ENCODE measurements at places on chromosomes 2 and 18.

- no peak for DNase-seq
These were observed 26.2 kb upstream of the KCNG2 start for GRCh38 chr18:79771446-79772107.

DNA sequence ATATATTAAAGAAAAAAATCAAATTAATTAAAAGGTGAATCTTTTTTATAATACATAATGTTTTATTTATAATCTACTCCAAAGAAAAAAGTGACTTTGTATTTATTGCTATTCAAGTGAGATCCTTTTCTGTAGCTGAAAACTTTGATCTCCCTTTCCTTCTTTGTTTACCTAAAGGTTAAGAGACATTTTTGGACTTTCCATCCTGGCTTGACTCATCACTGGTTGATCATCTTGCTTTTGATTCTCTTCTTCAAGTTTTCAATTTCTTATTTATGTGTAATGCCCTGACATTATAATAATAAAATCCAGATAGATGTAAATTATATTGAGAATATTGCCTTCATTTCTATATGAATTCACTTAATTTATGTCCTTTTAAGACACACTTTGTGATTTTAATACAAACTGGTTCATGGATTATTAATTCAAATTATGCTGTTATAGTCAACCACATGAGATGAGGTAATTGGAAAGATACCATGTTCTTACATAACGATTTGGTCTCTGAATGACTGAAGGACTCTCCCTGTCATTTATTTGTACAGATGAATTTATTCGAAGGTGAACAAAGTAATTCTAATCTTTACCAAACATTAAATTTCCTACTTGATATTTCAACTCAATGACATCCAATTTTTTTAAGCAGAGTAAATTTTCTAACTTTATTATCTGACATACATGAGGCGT is 184.4 kb downstream of the TGIF1 start:
- no peak for DNase-seq

DNA sequence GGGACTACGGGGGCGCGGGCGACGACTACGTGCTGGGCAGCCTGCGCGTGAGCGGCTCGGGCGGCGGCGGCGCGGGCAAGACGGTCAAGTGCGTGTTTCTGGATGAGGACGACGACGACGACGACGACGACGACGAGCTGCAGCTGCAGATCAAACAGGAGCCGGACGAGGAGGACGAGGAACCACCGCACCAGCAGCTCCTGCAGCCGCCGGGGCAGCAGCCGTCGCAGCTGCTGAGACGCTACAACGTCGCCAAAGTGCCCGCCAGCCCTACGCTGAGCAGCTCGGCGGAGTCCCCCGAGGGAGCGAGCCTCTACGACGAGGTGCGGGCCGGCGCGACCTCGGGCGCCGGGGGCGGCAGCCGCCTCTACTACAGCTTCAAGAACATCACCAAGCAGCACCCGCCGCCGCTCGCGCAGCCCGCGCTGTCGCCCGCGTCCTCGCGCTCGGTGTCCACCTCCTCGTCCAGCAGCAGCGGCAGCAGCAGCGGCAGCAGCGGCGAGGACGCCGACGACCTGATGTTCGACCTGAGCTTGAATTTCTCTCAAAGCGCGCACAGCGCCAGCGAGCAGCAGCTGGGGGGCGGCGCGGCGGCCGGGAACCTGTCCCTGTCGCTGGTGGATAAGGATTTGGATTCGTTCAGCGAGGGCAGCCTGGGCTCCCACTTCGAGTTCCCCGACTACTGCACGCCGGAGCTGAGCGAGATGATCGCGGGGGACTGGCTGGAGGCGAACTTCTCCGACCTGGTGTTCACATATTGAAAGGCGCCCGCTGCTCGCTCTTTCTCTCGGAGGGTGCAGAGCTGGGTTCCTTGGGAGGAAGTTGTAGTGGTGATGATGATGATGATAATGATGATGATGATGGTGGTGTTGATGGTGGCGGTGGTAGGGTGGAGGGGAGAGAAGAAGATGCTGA is 1.4 kb downstream of the SOX11 start:
- peak; percentile 11 for DNase-seq

DNA sequence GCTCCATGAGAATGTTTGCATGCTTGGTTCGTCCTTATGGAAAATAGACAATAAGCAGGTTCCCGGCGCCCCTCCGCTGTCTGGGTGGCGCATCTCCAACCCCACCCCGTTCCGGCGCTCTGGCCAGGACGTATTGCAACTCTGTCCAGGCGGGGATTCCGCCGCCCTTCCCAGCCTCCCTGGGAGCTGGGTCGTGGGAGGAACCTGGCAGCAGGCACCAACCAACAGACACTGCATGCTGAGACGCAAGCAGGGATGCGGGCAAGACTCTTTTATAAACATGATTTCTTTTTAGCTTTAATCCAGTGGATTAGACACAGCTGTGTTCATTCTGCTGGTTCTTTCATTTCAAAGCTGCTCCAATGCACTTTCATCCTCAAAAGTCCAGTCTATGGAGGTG is 240.2 kb downstream of the SH3BP4 start:
- no peak for DNase-seq

- no peak for DNase-seq
These were observed 90.0 kb upstream of the HS6ST1 start for GRCh38 chr2:128408349-128409305.

- no peak for DNase-seq
These were observed 33.1 kb downstream of the KLHL29 start for GRCh38 chr2:23418056-23418455.

- no peak for DNase-seq
These were observed 229.2 kb downstream of the SLC4A3 start for GRCh38 chr2:219856602-219857001.

- no peak for DNase-seq
These were observed 21.2 kb upstream of the CHRNA1 start for GRCh38 chr2:174785481-174785880.

GRCh38 chr2:177187631-177188312 is 24.8 kb upstream of the HNRNPA3 start:
- no peak for DNase-seq

DNA sequence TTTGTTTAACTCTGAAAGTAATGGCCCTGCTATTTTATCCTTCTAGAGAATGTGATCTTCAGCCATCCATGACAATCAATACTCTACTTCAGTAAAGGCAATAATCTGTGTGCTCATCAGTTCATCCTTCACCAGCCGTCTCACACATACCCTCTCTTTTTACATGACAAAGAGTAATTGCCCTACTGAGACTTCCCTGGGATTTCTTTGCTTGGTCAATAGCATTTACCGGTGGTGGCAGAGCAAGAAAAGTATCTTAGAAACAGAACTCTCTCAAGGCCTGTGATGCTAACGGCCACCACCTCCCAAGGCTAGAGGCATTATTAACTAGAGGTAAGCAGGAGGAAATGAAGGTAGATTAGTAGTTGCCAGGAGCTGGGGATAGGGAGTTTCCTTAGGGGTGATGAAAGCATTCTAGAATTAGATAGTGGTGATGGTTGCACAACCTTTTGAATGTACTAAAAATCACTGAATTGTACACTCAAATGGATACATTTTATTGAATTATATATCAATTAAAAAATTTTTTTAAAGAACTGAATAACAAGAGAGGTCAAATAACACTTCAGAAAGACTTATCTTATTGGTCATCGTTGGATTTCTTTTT is 57.9 kb upstream of the EPC2 start:
- DNase-seq = no peak

DNA sequence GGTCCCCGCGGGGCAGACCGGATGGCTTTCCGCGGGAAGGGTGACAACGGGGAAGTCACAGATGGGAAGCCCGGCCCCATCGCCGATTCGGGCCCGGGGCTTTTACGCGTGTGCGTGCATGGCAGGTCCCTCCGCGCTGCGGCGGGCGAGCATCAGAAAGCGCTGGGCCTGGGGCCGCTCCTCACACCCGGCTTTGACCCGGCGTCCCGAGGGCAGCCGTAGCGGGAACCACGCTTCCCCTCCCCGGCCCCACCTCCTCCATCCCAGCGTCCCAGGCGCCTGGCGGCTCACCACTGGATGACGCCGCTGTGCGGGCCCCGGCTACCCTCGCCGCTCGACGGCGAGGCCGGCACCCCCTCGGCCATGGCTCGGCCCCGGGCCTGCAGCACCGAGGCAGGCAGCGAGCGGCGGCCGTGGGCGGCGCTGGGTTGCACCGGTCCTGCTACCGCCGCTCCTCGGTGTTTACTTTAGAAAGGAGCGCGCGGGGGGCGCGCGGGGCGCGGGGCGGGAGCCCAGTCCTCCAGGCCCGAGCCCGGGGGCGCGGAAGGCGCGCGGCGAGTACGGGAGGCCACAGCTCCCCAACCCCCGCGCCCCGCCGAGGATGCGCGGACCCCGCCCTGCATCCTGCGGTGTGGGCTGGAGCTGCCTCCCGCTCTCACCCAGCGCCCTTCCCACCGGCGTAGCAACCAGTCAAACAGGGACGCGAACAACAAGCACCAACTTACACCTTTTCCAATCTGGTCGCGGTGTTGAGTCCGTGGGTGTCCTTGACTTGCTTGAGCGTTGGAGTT is 806 bp downstream of the RFX8 start:
- DNase-seq = peak; percentile 65

GRCh38 chr2:12412898-12413305 is 303.8 kb upstream of the TRIB2 start:
- peak; percentile 43 for DNase-seq

DNA sequence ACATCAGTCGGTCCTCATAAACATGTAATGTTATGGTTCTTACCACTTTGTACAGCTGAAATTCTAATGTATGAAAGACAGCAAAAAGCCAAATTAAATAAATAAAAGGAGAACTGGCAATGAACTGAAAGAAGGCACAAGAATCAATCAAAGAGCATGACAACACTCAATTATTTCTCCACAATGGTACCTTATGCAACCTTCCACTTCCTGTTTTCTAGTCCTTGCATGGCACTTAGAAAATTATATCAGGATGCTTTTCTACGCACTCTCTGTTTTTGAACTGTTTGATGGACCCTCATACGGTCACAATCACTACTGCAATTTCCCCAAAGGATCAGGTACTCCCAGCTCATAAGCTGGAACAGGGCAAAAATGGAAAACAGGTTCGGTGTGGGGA is 81.6 kb downstream of the EPB41L3 start:
- DNase-seq = no peak

GRCh38 chr2:69092857-69093256 is 79.9 kb downstream of the ANTXR1 start:
- no peak for DNase-seq

DNA sequence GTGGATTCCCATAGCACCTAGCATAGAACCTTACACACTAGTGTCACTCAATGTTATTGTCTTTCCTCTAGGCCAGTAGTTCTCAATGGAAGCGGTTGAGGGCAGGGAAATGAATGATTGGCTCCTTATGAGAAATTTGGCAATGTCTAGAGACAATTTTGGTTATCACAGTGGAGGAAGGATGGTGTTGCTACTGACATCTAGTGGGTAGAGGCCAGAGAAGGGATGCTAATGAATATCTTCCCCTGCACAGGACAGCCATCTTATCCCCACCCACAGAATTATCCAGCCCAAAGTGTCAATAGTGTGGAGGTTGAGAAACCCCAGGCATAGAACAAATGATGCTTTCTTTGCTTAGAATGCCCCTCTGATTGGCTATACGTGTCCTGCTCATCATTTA is 15.8 kb downstream of the C18orf63 start:
- no peak for DNase-seq

DNA sequence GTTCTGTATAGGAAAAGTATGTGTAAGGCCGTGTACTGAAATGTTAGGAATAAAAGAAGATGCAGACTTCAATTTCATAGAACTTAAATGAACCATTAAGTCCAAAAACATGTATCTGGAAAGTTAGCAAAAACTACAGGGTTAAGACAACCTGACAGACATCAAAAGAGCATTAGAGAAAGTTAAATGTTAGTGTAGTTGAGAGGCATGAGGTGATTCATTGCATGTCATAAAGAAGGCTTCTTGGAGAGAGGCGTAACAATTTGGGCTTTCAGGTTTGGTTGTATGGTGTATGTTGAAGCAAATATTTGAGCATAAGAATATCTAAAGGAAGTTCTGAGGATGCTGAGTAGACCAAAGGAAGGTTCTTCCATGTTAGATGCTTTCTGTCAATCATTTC is 6.3 kb downstream of the EPC2 start:
- DNase-seq = no peak

DNA sequence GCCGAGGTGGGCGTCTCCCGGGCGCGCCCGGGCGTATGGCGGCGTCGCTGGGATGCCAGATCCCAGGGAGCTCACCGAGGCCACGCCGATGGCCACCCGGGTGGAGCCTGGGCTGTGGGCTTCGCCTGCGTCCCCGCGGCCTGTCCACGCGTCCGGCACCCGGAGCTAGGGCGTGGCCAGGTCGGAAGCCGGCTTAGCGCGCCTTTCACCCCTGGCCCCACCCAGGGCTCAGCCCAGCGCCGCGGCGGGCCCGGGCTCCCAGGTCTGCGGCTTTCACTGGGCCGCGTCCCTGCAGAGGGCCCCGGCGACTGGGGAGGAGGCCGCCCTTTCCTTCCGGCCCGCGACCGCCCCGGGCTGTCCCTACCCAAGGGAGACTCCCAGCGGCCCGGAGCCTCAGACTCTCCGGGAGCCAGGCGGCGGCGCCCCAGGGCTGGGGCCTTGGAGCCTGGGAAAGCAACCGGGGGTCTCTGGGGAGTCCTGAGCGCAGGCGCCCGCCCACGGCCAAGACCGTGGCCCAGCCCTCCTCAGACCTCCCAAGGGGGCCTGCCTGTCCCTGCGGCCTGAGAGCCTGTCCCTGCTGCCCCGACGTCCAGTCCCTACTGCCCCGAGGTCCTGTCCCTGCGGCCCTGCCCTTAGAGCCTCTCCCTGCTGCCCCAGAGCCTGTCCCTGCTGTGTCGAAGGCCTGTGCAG is 36.3 kb upstream of the ITM2C start:
- peak; percentile 61 for DNase-seq

DNA sequence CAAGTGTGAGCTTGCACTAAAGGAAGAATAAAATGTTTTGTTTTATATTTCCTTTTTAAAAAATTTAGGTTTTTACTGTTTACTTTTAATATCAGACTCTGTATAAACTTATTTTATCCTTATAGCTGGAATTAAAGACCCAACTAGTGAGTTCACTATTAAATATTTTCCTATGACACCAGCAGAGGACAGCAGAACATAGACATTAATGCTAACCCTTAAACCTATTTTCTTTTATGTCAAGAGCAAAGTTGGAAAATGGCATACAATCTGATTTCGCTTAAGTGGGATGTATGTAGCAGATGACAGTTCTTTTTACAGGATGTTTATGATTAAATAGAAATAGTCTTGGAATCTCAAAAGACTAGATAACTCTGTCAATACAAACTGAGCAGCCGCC is 188.2 kb upstream of the XIRP2 start:
- no peak for DNase-seq

DNA sequence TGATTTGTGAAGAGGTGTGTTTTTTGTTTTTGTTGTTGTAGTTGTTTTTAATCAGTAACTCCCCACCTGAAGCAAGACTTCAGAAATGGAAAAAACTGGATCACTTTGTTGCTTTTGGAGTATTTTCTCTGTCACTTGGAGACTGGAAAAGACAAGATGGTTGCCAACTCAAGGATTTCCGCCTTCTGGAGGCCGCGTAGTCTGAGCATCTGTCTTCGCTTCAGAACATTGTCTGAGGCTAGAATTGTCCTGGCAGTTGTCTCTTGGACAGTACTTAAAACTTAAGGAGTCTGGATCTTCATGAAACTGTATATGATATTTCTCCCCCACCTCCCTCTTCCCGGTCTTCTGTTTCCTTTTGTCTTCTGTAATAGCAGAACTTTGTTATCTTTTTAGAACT is 67.7 kb downstream of the ARHGAP28 start:
- no peak for DNase-seq

GRCh38 chr2:189873696-189874095 is 89.4 kb downstream of the PMS1 start:
- DNase-seq = no peak

- DNase-seq = no peak
These were observed 13.2 kb downstream of the SH2D6 start for GRCh38 chr2:85431570-85432205.

GRCh38 chr18:21074336-21075323 is 37.0 kb downstream of the ROCK1 start:
- DNase-seq = no peak

GRCh38 chr2:138086576-138086975 is 122.3 kb downstream of the HNMT start:
- no peak for DNase-seq
